ENCODE measurements at places on chromosomes 7 and 10.

DNA sequence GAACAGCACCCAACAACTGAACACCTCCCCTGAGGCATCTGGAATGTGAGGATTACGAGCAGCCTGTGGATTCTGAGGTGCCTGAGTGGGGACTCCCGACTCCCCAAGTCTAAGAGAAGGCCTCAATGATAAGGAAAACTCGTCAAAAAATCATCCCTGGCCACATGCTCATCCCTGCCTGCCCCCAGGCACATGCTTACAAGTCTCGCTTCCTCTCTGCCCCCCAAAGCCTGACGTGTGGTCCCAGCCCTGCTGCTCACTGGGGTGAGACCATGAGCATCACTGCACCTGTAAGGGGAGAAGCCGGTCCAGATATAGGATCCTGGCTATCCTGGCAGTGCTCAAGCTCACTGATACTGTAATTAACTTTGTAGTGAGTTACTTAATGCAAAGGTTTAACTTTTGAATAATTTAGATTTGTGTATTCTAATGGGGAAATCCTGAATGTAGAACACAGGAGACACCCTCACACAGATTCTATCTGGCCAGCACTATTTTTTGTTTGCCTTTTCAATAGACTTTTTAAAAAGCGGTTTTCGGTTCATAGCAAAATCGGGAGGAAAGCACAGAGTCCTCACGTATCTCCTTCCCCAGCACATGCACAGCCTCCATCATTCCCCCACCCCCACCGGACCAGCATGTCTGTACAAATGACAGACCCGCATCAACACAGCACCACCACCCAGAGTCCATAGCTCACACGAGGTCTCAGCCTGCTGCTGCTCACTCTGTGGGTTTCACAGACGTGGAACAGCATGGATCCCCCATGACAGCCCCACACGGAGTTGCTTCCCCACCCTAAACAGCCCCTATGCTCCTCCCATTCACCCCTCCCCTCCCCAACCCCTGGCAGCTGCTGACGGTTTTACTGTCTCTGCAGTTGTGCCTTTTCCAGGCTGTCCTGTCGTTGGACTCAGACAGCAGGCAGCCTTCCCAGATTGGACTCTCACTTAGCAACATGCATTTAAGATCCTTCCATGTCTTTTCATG lies 167.9 kb downstream of the DIP2C start:
- no peak for DNase-seq

- no peak for DNase-seq
Observed at GRCh38 chr7:64045301-64046040, at the start of gene ZNF727. Gene ZNF727 (plus strand): TSS chr7:64045434. CDS start chr7:64045622, 188 bp downstream.

GRCh38 chr10:34646331-34646730 lies 168.8 kb downstream of the PARD3 start:
- no peak for DNase-seq

GRCh38 chr7:87435546-87435945 lies 39.9 kb downstream of the ABCB4 start:
- no peak for DNase-seq

DNA sequence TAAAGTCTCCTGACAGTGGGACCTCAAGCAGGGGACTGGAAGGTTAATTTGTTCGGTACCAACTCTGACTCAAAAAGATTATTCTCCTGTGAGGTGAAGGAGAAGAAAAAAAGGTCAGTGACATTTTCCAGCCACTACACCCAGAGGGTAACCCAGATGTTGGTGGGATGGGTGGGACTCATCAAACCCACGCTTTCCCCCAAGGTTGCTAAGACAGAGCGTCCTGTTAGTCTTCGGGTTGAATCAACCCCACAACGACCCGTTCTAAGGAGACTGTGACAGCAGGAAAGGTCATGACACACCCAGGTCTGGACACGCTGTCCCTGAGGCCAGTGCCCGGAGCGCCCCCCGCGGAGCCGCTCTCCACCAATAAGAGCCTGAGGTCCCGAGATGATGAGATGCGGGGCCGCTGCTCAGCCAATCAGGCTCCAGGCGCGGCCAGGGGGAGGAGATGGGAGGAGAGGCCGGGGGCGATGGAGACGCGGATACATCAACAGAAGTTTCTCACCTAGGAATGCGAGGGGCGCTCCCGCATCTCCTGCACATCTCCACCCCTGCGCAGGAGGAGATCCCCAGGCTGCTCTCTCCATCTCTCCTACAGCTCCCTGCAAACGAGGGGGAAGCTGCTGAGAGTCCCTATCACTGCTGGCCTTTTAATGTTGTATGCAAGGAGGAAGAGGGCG lies at the start of gene WNT16:
WNT16 (plus strand) TSS at position 493 of the 683 bp plus-strand sequence. CDS start 293 bp downstream, outside the sequence.
- no peak for DNase-seq

DNA sequence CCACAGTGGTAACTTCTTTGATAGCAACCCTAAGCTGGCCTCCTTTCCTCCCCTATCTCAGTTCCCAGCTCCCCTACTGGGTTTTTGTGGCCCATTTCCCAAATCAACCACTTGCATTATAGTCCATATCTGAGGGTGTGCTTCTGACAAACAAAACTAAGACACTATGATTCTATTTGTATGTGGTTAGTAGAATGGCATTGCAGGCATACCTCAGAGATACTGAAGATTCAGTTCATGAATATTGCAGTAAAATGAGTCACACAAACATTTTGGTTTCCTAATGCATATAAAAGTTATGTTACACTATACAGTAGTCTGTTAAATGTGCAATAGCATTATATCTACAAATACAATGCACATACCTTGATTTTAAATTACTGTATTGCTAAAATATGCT lies 15.4 kb upstream of the TMEM243 start:
- no peak for DNase-seq

GRCh38 chr10:92923416-92923815 lies 75.1 kb downstream of the EXOC6 start:
- DNase-seq = no peak

DNA sequence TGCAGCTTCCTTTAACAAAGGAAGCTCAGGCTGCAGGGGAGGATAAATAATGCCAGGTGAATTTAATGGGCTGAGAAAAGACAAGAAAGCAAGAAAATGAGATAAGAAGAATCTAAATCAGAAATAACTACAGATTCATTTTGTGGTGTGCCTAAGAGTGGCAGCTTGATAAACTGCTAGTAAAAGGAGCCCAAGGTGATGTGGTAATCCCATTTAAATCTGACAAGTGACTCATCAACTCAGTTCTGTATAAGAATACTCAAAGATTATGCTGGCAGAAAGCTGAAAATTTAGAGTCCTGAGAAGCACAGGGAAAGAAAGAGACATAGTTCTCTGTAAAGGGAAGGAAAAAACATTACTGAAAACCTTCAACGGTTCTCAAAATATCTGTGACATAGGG lies 109.4 kb upstream of the PDE1C start:
- no peak for DNase-seq

GRCh38 chr10:127614484-127615017 lies 65.4 kb downstream of the NPS start:
- DNase-seq = no peak

- DNase-seq = no peak
Observed at GRCh38 chr7:83866582-83866981, 217.6 kb upstream of the SEMA3E start.

- DNase-seq = no peak
Observed at GRCh38 chr10:16653224-16653623, 131.5 kb upstream of the C1QL3 start.

GRCh38 chr10:124384591-124385190 lies 34.0 kb downstream of the OAT start:
- no peak for DNase-seq

DNA sequence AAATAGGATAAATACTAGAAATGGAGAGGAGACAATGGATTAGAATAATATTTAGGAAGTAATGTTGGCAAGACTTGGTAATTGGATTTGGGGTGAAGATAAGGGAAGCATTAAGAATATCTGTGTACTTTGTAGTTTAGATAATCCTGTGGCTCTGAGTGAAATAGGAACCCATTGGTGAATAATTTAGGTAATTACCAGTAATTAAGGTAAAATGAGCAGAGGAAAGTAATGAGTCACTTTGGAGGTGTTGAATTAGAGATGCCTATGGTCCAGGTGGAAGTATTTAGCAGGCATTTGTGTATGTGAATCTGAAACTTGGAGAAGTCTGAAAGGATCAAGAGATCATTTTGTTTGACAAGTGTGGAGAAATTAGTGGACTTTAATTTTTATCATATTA lies 5.7 kb downstream of the C1GALT1 start:
- DNase-seq = no peak

DNA sequence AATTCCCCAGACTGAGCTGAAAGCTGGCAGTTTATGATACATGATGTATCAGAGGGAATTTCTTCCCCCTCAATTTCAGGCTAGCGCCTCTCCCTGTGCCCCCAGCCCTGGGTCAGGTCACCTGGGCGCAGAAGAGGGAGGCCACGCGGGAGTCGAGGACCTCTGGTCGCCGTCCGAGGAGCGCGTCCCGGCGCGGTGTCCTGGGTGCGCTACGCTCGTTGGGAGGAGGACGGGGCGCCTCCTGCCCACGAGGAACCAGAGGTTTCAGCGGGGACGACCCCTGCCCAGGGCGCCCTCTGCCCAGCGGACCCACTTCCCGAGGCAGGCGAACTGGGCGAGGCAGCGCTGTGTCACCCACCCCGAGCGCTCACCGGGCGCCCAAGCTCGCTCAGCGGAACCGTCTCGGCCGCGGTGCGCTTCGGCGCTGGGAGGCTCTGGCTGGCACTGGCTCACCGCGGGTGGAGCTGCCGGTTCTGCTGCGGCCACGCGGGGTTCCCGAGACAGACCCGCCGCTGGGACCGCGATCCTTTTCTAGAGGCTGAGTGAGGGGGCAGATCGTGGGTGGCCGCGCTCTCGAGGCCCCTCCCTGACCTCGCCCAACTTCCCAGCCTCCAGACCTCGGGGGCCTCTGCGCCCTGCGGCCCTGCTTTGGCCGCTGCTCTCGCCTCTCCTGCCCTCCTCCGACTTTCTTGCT lies at the start of gene FAM237B:
FAM237B (minus strand) TSS at position 504 of the 694 bp plus-strand sequence. CDS start 1,556 bp downstream, outside the sequence.
- no peak for DNase-seq

GRCh38 chr7:148982654-148983199 lies 45.6 kb downstream of the PDIA4 start:
- DNase-seq = no peak

DNA sequence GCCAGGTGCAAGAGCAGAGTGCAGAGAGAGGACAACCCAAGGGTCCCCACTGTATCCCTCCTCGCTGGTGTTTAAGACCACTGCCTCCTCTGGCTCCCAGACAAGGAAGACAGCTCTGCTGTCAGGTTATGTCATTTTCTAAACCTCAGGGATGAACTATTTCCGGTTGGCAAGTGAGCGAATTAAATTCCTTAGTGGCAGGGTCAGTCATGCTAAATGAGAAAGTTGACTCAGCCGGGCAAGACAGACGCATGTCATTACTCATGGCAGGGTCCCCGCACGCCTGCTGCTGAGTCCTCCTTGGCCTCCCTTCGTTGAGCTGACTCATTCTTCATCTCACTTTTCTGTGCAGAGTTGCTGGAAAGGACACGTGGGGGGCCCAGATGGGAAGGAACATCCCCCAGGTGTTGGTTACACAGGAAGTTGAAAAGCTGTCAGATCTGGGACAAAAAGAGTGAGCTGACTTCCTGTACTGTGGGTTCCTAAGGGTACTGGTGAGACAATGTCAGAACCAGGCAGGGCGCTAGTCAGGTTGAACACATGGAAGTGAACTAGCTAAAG lies 47.1 kb upstream of the UCN3 start:
- peak; percentile 29 for DNase-seq

DNA sequence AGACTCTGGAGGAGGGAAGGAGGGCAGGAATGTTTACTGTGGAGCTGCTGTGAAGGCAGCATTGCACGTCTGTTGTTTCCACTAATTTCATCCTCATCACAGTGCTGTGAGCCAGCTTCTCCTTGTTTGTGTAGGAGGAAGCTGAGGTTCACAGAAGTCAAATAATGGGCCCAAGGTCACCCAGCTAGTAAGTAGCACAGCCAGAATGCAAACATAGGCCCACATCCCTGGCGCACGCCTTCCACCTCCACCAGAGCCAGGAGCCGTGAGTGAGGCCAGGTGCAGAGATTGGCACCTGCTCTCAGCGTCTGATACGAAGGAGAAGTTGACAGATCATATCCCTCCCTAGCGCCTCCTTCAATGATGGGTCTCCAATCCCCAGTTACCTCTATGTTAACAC lies 93.6 kb downstream of the HTR5A start:
- DNase-seq = no peak

- peak; percentile 90 for DNase-seq
Observed at GRCh38 chr7:1459512-1459892, 232 bp upstream of the MICALL2 start.

DNA sequence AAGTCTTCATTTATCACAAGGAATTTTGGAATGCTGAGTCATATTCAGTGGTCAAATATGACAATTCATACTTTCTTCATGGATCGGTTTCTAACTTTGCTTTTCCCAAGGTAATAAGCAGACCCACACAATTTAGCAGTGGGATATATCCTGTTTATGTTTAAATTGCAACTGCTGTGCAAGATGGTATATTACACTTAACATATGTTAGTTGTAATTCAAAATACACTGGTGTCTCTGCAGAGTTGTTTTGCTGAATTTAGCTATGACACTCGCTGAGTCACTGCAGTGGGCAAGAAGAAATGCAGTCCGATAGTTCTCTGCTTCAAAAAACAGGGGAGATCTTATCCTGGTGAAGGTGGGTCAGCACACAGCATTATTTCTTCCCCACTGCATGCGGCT lies 194.8 kb upstream of the PTN start:
- DNase-seq = no peak

- no peak for DNase-seq
Observed at GRCh38 chr10:126130271-126130710, 233.9 kb downstream of the FANK1 start.

GRCh38 chr7:132179080-132179430 lies 397.2 kb downstream of the PLXNA4 start:
- DNase-seq = no peak

DNA sequence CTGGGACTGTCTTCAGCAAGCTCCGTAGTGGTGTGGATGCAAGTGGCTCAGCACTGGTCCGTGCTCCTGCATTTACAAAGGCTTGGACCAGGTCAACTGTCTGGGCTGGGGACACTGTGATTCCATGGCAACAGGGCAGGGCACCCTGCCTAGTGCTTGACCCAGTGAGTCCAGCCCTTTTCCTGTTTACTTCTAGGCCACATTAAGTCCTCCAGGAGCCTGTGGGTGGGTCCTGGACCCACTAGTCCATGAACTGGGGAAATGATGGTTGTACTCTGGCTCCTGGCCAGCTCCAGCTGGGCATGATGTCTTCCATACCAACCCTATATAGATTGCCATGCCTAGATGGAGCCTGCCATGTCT lies 152.0 kb downstream of the RPS24 start:
- DNase-seq = no peak

GRCh38 chr7:143383642-143383957 lies 2.5 kb downstream of the ZYX start:
- no peak for DNase-seq

GRCh38 chr10:76350583-76350982 lies 919.2 kb downstream of the LRMDA start:
- no peak for DNase-seq

GRCh38 chr7:128192497-128193142 lies 48.5 kb upstream of the LEP start:
- DNase-seq = no peak

- no peak for DNase-seq
Observed at GRCh38 chr10:25839683-25840082, 94.3 kb upstream of the MYO3A start.
